ENCODE measurements at places on chromosomes 7 and 10. TPM values are rescaled to one million over a fixed set of nuclear protein-coding genes. Genes with fewer than 3 reads are reported as not detected.

Gene AOC1
- total RNA-seq: not detected

Gene SFTPA2
- not detected for total RNA-seq

Gene CPED1
- total RNA-seq: 0.96 TPM

Gene MYL10
- total RNA-seq: not detected

DNA sequence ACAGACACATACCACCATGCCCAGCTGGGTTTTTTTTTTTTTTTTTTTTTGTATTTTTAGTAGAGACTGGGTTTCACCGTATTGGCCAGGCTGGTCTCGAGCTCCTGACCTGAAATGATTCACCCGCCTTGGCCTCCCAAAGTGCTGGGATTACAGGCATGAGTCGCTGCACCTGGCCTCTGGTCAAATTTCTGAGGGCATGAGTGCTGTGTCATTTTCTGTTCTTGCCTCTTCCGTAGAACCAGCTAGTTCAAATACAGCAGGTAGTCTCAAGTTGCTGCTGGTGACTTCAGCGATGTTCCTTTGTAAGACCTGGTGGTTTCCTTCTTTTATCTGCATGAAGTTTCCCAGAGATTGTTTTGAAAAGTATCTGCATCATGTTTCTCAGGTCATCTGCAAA lies 134.8 kb upstream of the SHH start:
- no peak for DNase-seq

Gene C7orf33
- total RNA-seq: not detected

Gene ADCY1
- total RNA-seq: not detected

DNA sequence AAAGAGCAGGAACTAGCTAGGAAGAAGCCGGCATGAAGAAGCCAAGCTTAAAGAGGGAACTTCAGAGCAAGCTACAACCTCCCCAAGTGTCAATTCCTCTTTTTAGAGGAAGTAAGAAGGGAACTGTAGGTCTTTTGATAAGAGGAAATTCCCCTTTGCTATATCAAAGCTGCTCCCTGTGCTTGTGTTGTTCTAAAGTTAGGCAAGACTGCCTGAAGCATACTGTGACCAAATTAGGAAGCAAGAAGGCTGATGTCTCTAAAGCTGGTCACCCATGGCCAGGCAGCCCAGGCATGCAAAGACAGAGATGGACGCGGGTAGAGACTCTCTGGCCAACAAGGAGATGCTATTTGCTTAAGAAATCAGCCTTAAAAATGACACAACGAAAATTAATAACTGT lies 87.9 kb downstream of the RNF216 start:
- DNase-seq: no peak

- DNase-seq: no peak
Measured at GRCh38 chr10:122618461-122619165, 58.1 kb downstream of the DMBT1 start.

Gene NEURL1
- 8.5 TPM for total RNA-seq

DNA sequence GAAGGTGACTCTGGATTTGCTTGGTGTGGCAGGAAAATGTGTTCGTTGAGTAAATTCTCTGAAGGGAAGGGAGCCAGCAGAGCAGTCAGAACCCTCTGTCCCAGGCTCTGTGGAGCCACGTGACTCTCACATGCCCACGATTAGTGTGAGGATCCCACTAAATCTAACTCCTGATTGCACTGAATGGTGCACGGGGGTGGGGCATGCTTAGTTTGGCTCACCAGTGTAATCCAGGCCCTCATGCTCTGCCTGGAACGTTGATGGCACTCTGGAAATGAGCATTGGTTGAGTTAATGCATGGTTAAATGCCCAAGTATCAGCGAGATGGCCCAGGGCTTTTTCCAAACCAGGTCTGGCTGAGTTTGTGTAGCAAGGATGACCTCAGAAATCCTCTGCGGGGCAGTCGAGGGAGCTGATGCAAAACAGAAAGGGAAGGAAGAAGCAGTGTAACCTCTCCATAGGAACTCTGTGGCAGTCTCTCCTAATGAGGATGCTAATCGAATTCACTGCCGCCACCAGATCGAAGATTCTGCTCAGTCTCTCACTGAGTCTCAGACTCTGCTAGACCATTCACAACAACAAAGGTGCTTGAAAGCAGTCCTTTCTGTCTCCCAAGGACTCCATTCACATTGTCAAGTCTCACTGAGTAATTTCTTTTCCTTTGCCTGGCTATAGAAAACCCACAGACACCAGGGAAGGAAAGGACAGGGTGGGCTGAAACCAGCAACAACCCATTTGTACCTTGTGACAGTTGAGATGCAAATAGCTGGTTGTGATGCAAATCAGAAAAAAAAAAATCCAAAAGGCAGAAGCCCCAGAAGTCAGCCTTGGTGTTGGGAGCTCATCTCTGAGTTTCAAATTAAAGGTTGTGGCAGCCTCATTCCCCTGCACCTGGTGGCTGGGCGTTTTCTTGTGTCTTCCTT lies 98.1 kb downstream of the C10orf105 start:
- DNase-seq: no peak

Gene SEMA3E
- not detected for total RNA-seq

Gene ZFYVE27
- 82.8 TPM for total RNA-seq

Gene CEP55
- total RNA-seq: 0.85 TPM

DNA sequence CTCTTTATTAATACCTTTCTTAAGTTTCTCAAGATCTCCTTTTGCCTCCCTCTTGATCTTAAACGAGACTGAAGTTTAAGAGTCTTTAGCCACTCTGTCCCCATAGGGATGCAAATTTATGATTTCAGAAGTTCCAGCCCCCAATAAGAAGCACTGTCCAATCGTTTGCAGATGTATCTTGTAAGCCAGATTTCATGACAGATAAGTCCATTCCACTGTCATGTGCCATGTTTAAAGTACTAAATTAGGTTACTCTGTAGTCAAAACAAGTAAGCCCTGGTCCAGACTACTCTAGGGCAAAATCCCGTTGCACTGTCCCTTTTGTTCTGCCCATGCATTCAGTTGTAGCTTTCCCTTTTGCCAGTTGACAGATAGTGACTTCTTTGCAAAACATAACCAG lies 157.2 kb upstream of the KAT6B start:
- DNase-seq: no peak

GRCh38 chr10:47449979-47450378 lies 33.9 kb downstream of the ANXA8 start:
- DNase-seq: no peak

Gene C10orf62
- total RNA-seq: 0.32 TPM

GRCh38 chr7:76430211-76430610 lies 5.5 kb downstream of the ZP3 start:
- no peak for DNase-seq

Gene HMX2
- total RNA-seq: not detected

Gene LRRC18
- not detected for total RNA-seq

GRCh38 chr10:44511601-44512000 lies 126.7 kb upstream of the CXCL12 start:
- no peak for DNase-seq

GRCh38 chr7:30091987-30092386 lies 42.8 kb upstream of the MTURN start:
- no peak for DNase-seq

- DNase-seq: no peak
Measured at GRCh38 chr7:94252971-94253370, 141.7 kb upstream of the COL1A2 start.

DNA sequence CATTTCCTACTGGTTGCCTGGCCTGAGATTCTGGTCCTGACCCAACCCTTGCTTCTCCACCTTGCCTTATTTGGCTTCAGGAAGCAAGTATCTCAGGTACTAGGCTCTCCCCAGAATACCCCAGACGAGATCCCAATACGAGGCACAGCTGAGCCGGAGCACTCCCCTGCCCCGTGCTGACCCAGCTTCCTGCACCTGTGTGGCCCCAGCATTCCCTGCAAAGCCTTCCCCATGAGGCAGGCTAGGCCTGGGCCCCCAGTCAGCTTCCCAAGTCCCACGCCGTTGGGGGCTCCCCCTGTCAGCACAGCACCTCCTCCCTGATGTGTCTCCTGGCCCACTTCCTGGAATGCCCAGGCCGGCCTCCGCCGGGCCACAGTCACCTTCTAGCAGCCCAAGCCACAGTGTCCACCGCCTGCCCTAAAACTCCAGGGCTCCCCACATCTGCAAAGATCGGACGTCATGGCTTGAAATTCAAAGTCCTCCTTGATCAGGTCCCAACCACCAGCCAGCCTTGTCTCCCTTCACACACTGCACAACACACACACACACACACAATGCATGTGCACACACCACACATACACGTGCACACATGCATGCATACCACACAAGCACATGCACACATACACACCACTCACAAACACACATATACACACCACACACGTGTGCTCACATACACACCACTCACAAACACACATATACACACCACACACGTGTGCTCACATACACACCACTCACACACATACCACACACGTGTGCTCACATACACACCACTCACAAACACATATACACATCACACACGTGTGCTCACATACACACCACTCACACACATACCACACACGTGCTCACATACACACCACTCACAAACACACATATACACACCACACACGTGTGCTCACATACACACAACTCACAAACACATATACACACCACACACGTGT lies 78.9 kb upstream of the FOXK1 start:
- DNase-seq: no peak

DNA sequence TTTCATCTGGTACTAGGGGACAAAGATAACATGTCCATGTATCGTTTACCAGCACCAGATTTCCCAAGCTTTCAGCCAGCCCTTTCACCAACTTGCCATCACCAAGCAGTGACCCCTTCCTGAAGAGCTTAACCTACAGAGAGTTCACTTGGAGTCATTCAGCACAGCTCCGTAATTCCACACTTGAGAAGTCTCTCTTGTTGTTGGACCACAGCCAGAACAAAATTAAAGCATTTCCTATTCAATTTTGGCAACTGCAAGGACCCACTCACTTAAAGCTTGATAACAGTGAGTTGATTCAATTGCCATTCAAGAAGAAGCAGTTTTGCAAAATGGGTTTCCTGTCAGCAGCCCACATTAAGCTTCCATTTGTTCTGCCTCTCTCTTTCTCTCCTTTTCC lies 88.5 kb upstream of the LRRTM3 start:
- no peak for DNase-seq

DNA sequence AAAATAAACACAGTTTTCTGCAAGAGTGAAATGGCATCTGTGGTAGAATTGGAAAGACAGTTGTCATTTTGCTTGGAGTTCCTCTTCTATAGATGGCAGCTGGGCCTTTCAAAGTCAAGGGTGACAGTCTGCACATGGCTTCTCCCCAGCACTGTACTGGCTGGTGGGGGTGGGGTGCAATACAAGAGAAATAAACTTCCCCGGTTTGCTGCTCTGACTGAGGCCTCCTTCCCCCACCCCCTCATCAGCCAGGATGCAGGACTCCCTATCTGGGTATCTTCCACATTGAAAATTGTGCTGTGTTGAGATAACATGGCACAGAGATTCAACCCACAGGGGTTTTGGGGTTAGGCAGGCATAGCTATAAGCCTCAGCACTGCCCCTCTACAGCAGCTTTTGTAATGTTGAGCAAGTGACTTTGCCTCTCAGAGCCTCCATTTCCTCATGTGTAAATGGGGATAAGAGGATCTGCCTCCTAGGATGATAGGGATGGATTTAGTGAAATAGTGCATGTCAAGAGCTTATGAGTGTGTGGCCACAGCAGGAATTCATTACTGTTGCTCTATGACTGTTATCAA lies 85.8 kb upstream of the WDR11 start:
- DNase-seq: no peak

DNA sequence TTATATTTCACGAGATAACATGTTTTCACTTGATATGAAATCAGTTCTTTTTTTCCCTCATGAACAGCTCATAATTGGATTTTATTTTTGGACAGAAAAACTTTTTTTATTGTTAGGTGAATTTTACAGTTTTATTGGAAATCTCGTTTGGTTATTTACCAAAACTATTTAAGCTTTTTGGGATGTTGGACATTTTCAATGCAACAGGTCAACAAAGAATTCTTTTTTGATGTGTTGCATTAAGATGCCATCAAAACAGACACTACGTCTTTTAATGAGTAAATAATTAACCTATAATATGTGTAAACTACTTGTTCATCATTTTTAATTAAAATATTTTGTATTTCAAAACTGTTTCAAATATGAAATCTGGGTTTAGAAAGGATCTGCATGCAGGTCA lies 5.3 kb downstream of the KMT2E start:
- no peak for DNase-seq

DNA sequence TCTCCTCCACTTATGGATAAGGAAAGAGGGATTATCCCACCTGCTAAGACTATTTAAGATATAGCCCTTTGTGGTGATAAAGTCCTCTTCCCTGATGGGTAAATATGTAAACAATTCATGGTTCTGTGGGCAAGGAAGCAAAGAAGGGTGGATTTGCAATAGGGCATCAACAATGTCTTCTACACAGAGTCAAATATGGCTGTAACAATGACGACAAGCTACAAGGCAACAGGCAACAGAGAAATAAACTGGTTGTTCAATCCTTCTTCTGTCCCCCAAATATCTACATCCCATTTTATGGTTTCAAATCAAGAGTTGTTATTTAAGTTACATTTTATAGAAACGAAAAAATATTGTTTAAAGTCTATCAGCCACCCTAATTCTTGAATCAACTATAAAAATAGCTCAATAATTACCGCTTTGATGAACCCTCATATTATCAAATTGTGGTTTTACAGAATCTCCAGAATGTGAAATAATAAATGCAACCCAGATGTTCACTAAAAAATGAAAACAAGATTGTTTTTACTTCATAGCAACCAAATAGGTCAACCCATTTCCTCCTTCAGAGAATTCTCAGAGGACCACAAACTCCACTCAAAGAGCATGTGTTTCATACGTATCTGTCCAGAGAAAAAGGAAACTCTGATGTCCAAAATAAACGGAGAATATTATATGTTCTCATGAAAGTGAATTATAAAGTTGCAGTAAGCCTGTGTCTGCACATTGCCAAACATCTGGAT lies 13.8 kb downstream of the CYTH3 start:
- DNase-seq: no peak

- DNase-seq: no peak
Measured at GRCh38 chr7:127252377-127252713, 396 bp downstream of the GRM8 start.

DNA sequence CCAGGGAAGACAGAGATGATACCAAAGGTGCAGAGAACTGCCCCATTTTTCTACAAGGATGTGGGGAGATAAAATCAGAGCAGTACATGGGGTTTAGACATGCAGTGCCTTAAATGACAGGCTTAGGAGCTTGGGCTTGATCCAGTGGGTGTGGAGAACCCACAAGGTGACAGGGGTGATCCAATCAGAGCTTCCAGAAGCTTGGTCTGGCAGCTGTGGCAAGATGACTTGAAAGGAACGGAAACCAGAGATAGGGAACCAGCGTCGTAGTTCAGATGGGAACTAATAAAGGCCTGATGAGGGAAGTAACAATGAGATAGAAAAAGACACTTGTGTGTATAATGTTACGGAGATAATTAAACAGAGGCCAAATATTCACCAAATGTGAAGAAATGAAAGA lies 80.7 kb downstream of the SLC37A3 start:
- no peak for DNase-seq

DNA sequence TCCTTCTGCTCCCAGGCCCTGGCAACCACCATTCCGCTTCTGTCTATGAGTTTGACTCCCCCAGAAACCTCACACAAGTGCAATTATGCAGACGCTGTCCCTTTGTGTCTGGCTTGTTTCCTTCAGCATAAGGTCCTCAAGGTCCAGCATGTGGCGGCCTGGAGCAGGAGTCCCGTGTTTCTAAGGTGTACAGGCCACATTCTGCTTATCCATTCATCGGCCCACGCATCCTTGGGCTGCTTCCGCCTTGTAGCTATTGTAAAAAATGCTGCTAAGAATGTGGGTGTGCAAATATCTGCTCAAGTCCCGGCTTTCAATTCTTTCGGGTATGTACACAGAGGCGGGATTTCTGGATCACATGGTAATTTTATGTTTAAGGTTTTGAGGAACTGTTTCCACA lies 38.2 kb downstream of the ESYT2 start:
- no peak for DNase-seq

- no peak for DNase-seq
Measured at GRCh38 chr7:27068259-27068658, 27.5 kb downstream of the HOXA1 start.
